ENCODE measurements at places on chromosomes 13 and 19.
A peak's percentile ranks its signal among the peaks of the same experiment; 100 is the strongest.

- DNase-seq: no peak
These were observed 1.4 kb upstream of the ZNF584 start for GRCh38 chr19:58406818-58407657.

- no peak for DNase-seq
These were observed 10.9 kb upstream of the DNMT1 start for GRCh38 chr19:10205636-10206035.

DNA sequence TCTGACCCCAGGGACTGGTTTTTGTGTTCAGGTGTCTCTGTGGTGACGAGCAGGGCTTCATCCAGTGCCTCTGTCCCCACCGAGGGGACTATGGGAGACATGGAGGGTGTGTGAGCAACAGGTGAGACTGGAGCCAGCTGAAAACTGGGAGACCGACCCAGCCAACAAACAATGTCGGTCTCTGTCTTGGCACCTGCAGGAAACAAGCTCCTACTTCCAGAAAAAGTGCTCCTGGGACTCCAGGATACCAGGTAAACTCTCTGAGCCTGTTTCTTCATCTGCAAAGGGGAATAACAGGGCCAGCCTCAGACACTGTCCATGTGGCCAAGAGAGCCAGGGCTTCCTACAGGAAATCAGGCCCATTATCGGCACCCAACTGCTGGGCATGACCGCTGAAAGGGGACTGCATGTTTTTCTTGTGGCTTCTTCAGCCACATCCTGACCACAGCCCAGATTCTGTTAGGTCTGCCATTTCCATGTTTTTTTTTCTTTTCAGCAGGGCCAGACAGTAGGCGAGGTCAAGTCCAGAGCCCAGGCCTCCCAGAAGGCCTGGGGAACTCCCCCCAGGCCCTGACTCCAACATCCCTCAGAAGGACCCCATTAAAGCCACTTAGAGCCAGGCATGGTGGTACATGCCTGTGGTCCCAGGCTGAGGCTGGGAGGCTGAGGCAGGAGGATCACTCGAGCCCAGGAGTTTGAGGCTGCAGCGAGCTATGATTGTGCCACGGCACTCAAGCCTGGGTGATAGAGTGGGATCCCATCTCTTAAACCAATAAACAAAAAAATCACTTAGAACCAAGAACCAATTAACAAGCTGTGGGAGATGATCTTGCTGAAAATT is 836 bp upstream of the BST2 start:
- peak; percentile 29 for DNase-seq

GRCh38 chr19:1953037-1953436 is 12.1 kb downstream of the CSNK1G2 start:
- DNase-seq: no peak

- DNase-seq: no peak
These were observed 2.9 kb upstream of the UFM1 start for GRCh38 chr13:38346764-38347163.

DNA sequence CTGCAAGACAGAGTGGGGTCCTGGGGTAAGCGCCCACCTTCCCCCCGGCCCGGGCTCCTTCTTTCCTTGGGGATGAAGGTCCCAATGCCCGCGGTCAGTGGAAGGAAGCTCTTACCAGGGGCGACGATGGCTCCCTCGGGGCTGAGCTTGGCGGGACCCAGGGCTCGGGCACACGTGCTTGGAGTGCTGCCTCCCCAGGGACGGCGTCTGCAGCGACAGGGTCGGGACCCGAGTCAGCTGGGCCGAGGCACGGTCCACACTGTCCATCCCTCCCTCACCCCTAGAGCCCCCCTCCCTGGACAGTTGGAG is 3.5 kb downstream of the JSRP1 start:
- DNase-seq: no peak

GRCh38 chr19:42271045-42271419 is 2.0 kb downstream of the CIC start:
- DNase-seq: no peak

GRCh38 chr13:73072239-73072900 is 13.6 kb downstream of the KLF5 start:
- no peak for DNase-seq

DNA sequence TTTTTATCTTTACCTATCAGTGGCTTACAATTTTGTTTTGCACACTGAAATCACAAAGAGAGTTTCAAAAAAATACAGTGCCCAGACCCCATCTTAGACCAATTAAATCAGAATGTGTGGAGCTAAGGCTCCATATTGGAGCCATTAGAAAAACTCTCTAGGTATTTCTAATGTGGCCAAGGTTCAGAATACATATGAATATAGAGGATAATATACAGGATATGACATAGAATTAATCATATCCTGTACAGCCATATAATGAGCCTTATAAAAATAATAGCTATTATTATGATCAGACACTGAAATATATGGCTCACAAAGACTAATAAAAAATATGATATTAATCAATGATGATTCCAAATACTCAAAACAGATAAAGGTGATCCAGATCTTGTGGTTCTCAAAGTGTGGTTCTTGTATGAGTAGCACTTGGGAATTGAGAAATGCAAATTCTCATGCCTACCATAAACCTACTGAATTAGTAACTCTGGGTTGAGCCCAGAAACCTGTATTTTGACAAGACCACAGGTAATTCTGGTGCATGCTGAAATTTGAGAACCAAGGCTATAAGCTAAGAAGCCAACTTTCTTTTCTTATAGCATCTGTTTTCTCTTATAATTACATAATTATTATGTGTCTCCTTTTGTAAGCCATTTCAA is 408.0 kb downstream of the DIAPH3 start:
- no peak for DNase-seq

- no peak for DNase-seq
These were observed 232.1 kb downstream of the TM9SF2 start for GRCh38 chr13:99733346-99733745.

DNA sequence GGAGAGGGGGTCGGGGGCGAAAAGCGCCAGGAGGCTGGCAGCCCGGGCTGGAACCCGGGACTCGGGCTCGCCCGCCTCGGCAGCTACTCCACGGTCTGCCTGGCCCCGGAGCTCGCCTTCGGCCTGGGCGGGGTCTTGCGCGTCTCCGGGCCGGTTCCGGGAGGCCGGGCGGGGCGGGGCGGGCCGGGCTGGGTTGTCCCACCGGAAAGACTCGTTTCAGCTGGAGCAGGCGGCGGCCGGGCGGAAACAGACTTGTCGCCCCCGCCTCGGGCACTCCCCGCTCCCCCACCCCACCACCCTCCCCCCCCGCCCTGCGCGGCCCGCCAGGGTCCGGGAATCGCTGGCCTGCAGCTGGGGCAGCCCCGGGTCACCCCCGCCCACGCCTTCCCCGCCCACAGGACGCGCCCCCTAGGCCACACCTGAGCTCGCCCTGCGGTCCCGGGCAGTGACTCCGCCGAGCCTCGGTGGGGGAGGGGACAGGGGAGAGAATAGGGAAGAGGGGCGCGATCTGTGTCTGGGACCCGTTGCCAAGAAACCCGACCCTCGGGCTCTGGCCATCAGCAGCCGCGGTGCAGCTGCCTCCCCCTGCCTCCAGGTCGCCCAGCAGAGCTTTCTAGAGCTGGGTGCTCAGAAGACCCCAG is 109.4 kb downstream of the KCTD15 start:
- DNase-seq: no peak

- no peak for DNase-seq
These were observed 18.8 kb upstream of the MED4 start for GRCh38 chr13:48113756-48114130.

DNA sequence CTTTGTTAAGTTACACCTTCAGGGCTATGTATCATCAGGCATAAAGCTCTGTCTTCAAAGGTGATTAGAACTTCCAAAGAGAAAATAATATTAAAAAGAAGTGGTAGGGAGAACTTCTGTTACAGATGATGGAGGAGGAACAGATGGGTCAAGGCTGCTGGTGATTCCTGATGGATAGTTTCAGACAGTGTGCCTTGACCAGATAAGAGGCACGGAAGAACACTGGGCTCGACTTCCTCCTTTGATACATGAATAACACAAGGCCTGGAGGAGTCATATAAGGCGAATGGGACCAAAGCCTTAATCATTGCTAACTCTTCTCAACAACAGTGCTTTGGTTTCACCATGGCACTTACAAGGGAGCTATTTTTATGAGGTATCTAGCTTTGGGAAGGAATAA is 128.1 kb upstream of the RXFP2 start:
- DNase-seq: no peak

DNA sequence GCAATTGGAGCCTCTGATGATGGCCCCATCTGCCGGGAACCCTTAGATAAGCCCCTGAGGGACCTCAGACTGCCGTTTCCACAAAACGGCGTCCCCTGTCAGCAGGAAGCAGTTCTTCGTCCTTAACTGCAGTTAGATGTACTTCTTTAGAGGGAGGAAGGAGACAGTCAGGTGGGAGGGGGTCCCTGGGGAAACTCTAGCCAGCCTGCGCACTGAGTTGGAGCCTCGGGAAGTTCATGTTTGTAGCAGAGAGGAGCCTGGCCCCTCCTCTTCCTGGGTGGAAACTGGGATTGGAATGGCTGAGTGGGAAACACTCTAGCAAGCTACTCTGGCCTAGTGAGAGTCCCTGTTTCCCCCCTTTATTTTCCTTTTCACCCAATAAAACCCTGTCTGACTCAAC is 612.4 kb downstream of the PCDH9 start:
- DNase-seq: no peak

GRCh38 chr13:43376596-43376995 is 353.2 kb downstream of the DNAJC15 start:
- no peak for DNase-seq

GRCh38 chr13:52348071-52348470 is 57.9 kb downstream of the THSD1 start:
- DNase-seq: no peak

DNA sequence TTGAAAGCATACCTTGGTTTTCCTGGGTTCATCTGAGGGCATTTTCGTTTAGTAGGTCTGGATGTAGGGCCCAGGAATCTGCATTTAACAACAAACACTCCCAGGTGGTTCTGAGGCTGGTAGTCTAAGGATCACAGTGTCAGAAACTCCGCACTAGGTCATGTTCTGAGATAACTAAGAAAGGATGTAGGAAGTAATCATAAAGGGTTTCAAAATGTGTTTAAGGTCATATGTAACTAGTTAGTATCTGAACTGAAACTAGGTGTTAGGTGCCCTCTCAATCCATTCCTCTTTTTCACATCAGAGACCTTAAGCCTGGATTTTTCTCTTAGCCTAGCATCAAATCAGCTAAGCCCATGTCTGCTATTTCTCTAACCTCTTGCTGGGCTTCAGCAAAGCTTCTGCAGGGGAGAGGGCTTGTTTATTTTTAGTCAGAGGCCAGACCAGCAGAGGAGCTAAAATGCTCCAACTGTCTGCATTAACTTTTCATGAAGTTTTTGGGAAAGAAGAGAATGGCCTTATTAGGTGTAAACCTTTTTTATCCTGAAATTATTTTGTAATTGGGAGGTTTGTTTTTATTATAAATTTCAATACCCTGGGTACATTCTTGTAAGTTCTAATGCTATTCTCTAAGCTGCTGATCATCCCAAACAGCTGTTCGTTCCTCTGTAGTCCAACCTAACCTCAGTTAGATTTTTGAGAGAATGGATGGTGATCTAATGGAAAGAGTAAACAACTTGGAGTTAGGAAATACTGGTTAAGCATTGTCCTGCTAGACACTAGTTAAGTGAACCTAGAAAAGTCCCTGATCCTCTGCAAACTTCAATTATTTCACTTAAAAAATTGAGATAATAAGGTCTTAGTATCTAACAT is 262.8 kb upstream of the RFC3 start:
- no peak for DNase-seq

GRCh38 chr13:46996316-46997030 is 99.6 kb upstream of the HTR2A start:
- DNase-seq: no peak

- no peak for DNase-seq
These were observed 48.5 kb downstream of the TDRD12 start for GRCh38 chr19:32767951-32768679.

- peak; percentile 60 for DNase-seq
These were observed 3.9 kb downstream of the MIDN start for GRCh38 chr19:1252221-1252820.

DNA sequence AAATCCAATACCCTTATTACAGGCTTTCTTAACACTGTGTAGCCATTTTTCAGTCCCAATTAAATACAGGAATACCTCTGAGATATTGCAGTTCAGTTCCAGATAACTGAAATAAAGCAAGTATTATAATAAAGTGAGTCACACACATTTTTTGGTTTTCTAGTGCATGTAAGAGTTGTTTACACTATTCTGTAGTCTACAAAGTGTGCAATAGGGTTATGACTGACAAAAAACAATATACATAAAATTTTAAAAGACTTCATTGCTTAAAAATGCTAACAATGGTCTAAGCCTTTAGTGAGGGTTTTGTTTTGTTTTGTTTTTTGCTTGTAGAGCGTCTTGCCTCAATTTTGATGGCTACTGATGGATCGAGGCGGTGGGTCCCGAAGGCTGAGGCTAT is 434.4 kb upstream of the NBEA start:
- no peak for DNase-seq

DNA sequence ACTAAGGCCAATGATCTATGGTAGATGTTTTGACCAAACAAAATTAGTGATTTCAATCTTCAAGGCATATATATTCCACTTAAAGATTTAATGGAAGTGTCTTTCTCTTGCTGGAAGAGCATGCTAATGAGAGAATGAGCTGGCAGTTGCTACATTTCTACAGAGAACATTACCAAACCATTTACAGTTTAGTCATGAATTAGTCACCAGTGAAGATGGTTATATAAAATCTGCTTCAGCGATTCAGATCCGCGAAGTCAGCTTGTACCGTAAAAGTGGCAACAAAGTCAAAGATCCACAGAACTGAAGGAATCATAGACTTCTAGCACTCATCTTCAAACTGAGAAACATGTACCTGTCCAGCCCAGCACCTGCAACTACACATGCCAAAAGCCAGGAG is 156.3 kb downstream of the SLITRK5 start:
- no peak for DNase-seq

GRCh38 chr19:49593233-49594113 is 2.5 kb downstream of the PRR12 start:
- peak; percentile 94 for DNase-seq
